ENCODE measurements at places on chromosomes 7 and 10.
A peak's percentile ranks its signal among the peaks of the same experiment; 100 is the strongest.

DNA sequence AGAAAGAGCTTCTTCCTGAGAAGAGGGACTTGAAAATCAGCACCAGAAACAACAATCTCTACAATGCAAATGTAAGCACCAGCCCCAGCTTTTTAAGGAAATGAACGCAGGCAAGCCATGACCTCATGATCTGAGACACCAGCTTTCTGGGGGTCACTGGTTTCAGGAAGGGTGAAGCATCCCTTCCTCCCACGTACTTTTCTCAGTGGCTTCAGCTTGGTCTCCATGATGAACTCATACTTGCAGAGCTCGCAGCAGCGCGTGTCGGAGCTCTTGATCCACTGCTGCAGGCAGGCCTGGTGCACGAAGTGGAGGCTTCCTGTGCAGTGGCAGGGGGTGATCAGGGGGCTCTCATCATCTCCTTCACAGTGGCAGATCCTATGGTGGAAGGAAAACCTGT is 87.0 kb downstream of the ALOX5 start:
- no peak for DNase-seq

DNA sequence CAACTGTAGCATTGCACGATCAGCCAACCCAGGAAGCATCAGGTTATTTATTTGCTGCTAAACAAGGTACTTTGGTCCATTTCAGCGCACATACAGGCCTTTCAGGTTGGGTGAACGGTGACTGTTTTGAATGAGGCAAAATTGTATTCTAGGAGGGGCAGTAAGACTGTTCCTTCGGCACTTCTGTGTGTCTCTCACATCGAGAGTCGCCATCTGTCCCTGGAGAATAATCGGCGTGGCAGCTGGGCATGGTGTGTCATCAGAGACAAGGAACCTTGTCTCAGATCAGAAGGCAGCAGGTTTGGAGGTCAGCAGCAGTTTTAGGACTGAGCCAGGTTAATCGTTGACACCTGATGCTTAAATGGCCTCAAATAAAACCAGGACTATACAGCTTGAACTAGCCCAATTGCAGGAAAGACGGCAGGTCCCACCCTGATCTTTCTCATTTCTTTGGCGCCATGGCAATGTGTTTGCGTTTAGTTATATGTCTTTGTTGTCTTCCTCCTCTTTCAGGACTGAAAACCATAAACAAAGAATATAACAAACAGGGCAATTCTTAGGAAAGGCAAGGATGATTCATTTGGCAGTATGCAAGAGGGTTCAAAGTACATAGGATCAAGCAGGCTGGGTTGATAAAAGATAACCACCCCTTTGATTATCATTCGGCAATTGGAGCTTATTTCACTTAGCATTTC is 92.0 kb upstream of the PRR15 start:
- DNase-seq = peak; percentile 51

DNA sequence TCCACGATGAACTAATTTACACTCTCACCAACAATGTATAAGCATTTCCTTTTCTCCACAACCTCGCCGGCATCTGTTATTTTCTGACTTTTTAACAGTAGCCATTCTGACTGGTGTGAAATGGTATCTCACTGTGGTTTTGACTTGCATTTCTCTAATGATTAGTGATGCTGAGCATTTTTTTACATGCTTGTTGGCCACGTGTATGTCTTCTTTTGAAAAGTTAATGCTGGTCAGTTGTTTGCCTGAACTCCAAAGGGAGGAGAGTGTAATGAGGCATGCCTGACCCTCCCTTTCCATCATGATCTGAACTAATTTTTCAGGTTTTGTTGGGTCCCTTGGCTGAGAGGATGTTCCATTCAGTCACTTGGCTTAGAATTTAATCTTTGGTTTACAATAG is 50.7 kb upstream of the SVIL start:
- DNase-seq = no peak

- DNase-seq = no peak
Measured at GRCh38 chr10:122213766-122214165, 57.3 kb upstream of the BTBD16 start.

DNA sequence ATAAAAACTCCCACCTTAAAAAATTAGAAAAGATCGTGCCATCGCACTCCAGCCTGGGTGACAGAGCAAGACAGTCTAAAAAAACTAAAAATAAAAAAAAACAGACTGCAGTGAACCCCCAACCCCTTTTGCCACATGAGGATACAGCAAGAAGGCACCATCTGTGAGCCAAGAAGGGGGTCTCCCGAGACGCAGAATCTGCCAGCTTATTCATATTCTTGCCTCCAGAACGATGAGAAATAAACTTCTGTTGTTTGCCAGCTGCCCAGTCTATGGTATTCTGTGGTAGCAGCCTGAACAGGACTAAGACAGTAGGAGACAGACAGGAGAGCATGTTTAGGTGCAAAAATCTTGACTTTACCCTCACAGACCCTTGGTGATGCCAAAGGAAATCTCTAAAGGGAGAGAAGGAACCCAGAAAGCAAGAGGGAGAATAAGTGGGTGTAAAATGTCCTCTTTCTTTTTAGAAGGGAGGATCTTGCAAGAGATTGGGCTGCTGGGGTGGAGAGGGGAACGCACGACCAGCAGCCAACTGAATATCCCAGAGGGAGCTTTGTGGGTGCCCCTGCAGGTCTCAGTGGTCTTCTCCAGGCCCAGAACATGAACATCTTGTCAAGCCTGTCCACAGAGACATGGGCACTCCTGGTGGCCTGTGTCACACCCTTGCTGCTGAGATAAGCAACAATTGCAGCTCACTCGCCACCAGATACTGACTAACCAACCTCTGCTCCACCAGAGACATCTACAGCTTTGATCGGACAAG is 400.7 kb upstream of the FOXK1 start:
- no peak for DNase-seq

DNA sequence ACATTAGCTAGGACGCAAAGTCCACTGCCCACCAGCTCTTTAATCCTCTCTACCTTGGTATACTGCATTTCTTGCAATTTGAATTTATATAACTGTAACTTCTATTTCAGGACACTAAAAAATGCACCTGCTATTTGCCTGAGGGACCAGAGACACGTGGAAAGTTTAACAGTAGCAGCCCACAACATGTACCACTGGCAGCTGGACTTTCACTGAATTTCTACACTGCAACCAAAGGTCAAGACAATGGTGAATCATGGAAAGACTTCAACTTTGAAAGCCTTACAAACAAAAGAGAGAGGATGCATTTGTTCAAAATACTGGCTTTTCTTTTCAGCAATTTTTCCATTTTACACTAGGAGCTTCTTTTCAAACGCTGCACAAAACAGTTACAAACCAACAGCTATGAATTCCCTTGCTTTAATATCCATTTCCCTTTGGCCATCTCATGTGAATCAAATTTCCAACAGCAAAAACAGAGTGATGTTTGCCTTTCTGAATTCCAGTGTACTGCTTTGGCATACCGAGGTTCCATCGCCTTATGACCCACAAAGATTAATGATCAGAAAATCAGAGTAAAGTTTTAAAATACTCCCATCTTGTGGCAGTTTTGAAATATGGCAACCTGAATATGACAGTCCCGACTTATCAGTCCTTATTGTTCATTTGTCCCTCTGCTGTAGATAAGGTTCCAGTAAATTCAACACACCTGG is 29.9 kb upstream of the HNRNPH3 start:
- peak; percentile 2 for DNase-seq

DNA sequence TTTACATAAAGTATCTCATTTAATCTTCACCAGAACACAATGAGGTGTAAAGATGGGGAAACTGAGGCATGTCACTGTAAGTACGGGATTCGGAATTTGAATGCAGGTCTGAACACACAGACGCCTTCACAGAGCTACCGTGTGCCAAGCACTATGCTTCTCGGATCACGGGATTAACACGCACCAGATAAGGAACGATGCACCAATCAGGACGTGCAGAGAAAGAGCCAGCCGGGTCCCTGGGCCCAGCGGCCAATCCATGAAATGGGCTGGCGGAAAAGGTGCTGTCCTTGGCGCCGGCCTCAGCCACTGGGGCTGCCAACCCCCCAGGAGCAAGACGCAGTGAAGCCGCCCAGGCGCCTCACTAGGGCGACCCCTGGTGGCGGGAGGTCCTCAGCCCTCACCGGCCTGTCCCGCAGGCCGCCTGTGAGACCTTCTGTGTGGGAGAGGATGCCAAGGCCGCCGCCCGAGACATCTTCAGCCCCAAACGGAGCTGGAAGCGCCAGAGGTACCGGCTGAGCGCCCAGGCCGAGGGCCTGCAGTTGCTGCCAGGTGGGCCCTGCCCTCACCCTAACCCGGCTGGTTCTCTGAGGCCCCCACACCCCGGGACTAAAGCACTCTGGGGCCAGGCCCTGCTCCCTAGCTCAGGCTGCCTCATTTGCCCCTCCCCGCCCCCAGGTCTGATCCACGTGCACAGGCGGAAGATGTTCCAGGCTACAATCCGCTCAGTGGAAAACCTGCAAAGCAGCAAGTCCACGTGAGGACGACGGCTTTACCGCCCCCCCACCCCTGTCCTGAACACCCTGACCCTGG is 15.6 kb downstream of the ATG9B start:
- no peak for DNase-seq

DNA sequence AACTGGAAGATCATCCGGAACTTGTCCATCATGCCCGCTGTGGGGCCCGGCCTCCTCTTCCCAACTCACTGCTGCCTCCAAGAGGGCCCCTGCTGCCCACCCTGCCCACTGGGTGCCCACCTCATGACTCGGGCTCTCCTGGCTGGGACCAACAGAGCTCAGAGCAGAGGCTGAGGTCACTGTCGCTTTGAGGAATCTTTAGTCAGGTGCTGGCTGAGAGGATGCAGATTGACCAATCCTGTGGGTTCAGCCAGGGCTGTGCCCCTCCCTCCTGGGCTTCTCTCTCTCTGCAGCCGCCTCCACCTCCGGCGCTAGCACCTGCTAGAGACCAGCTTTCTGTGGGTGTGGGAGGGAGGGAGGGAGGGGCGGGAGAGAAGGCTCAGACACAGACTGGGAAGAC is at the start of gene CALHM1:
CALHM1 (minus strand) TSS at position 181 of the 400 bp plus-strand sequence; CDS start at position 32, 149 bp downstream.
- DNase-seq = no peak

- no peak for DNase-seq
Measured at GRCh38 chr10:34908481-34908880, 93.4 kb upstream of the PARD3 start.

DNA sequence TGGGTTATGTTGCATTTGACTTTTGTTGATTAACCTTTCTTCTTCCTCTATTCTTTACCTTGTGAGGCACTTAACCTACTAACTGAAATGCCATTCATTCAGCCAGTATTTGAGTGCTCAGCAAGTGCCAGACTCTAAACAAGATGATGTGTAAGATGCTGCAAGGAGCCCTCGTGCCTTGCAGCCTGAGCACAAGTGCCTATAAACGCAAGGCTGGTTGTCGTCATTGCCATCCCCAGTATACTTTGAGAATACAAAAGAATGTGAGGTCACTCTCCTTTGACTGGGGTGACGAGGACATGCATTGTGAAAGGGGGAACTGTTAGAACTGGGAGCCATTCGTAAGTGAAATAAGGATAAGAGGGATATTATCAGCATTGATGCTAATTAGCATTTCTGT is 103.0 kb downstream of the AUTS2 start:
- DNase-seq = no peak

- no peak for DNase-seq
Measured at GRCh38 chr7:157616426-157616825, 279.6 kb downstream of the DNAJB6 start.

GRCh38 chr10:63819753-63820329 is 298.6 kb downstream of the REEP3 start:
- no peak for DNase-seq

- DNase-seq = no peak
Measured at GRCh38 chr10:114256008-114256765, 17.1 kb downstream of the VWA2 start.

DNA sequence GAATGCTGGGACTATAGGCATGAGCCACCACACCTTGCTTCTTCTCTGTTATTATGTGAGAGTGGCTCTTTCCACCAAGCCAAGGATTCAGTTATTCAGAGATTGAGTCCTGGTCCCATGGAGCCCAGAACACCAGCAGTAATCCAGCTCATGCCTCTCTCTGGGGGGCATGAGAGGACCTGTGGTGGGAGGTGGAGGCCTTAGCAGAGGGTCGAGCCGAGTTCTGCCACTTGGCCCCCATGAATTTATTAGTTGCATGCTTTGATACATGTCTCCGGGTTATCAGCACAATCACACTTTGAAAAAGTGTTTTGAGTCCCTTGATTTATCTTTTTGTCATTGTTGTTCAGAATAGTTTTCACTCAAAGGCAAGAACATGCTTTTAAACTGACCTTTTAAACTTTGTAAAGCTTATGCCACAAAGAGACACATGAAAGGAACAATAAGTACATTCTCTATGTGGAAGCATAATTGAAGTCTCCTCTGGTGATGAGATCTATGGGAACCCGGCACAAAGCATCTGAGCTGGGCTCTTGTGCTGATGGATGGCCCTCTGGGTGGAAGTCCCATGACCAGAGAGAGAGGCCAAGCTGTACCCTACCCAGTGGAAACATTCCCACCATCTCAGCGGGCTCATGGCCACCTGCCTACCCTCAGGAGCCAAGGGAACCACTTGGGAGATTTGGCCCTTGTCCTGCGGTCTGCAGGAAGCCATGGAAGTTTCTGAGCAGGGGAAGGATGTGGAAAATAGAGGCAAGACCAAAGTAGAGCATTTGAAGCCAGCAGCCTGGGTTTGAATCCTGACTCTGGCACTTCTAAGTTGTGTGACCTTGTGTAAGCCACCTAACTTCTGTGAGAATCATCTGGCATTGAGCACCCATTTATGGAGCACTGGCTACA is 53.9 kb downstream of the MINDY4 start:
- DNase-seq = no peak

DNA sequence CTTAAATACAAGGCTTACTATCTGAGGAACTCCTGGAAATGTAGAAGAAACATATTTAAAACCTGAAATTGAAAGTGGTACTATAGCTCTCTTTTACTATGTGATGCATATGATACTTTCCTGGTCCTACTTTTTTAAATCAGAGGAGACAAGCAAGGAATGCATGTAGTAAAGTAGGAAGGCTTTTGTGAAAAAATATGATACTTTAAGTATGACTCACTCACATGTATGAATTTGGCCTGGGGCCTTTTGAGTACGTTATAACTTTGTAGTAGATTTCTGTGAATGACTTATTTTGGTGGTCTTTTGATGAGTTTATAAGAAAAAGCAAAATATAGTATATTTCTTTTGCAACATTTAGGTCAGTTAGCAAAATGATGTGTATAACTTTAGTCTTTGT is 53.8 kb downstream of the TAX1BP1 start:
- no peak for DNase-seq

GRCh38 chr7:43764039-43764761 is 5.7 kb downstream of the BLVRA start:
- no peak for DNase-seq

GRCh38 chr7:43572516-43573049 is 10.3 kb upstream of the STK17A start:
- DNase-seq = no peak

DNA sequence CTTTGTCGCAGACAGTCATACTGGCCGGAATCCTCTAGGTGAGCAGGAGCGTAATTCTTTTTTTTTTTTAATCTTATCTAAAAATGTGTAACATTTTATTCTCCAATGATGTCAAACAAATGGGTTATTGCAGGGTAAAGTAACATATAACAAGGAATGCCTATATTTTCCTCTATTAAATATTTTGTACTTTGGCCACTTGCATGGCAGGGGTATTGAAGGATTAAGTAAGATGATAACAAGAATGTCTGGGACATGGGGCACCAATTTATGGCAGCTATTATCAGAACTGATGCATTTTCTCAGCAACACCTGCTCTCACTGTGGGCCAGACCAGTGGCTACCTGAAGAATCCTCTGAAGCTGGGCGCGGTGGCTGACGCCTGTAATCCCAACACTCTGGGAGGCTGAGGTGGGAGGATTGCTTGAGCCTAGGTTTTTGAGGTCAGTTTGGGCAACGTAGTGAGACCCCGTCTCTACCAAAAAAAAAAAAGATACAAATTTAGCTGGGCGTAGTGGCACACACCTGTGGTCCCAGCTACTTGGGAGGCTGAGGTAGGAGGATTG is 24.0 kb upstream of the SNX10 start:
- no peak for DNase-seq

Data from NCI-H524 treated with DMSO at 0.1 percent for 48 hours (cell line).